ENCODE measurements at places on chromosomes 2 and 18. TPM values are rescaled to one million over a fixed set of nuclear protein-coding genes. Genes with fewer than 3 reads are reported as not detected.

The CAPN14 gene
- 0.08 TPM for polyA plus RNA-seq

DNA sequence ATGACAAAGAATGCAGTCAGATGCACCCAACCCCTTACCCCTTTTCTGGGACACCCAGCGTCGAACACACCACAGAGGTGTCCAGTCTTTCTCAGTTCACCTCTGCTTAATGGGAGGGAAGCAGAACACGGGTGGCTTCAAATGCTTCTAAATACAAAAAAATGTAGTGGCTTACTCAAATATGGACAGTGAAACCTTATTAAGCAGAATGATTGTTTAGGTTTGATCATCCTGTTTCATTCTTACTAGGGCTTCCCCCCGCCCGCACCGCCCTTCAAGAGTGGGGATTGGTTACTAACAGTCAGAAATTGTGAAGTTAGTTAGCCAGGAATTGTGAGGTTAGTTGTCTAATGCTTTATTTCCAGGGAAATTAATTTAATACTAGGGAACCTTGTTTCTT is 21.6 kb downstream of the ATG16L1 start:
- no peak for DNase-seq

DNA sequence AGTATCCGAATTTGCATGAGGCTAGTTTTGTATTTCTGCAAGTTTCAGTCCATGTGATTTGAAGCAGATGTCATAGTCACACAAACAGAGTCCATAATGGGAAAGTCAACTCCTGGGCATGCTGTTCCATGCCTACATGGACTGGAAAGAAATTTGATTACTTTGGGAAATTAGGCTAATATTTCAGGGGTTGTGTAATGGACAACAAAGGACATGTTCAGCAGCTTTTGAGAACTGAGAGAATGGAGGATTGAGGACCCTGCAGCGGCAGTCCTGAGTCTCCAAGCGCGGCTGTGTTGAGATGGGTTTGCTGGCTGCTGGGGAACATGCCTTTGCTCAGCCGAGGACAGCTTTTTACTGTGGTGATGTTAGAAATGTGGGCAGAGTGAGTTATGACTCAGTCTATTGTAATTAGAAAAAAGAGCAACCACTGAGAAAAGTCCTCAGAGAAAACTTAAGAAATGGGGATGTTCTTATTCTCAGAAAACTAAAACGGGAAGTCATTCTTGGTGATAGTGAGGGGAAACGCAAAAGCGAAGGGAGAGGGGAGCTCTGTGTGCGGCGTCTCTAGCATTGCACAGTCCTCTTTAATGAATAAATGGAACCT is 149.2 kb downstream of the FAM210A start:
- DNase-seq = no peak

- no peak for DNase-seq
Measured at GRCh38 chr18:79608999-79609461, 70.6 kb upstream of the CTDP1 start.

- DNase-seq = no peak
Measured at GRCh38 chr2:100339823-100340222, 17.5 kb upstream of the LONRF2 start.
